ENCODE measurements at places on chromosomes 2 and 18.
A peak's percentile ranks its signal among the peaks of the same experiment; 100 is the strongest.

- no peak for DNase-seq
These were observed 6.5 kb downstream of the MFSD2B start for GRCh38 chr2:24016376-24016761.

- DNase-seq, result peak; percentile 1
These were observed 121.1 kb downstream of the ACOXL start for GRCh38 chr2:110853516-110853915.

GRCh38 chr2:148817210-148817708 is 57.8 kb upstream of the KIF5C start:
- DNase-seq, result no peak

DNA sequence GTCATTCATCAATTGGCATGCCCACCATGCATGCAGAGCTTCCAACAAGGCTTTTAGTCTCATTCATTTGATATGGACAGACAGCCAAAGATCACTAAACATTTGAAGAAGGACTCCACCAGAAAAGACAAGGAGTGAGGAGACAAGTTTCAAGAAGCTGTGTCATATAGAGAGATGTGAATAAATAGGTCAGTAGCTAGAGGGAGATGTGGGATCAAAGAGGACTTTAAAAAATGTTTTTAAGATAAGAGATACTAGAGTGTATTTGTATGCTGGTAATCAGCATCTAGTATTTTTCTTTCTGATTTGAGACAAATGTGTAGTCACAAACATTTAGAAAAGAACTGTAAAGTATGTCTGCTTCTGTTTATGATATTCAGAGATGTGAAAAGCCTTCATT is 48.5 kb downstream of the ANTXR1 start:
- DNase-seq, result no peak

DNA sequence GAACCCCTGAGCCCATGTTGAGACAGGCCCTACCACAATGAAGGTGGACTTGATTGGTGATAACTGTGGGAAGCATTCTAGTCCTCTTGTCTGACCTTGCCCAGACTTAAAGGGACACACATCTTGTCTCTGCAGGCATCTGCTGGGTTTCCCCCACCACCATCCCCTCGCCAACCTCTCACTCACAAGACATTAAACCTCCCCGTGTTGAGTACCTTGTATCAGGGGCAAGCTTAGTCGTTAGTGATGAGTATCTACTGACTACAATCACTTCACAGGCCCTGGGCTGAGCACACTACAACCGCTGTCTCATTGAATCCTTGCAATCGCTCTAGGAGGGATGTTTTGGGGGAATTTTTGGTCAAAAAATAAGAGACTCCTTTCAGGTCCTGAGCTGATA is 86.0 kb downstream of the ICOS start:
- DNase-seq, result no peak

DNA sequence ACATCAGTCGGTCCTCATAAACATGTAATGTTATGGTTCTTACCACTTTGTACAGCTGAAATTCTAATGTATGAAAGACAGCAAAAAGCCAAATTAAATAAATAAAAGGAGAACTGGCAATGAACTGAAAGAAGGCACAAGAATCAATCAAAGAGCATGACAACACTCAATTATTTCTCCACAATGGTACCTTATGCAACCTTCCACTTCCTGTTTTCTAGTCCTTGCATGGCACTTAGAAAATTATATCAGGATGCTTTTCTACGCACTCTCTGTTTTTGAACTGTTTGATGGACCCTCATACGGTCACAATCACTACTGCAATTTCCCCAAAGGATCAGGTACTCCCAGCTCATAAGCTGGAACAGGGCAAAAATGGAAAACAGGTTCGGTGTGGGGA is 81.6 kb downstream of the EPB41L3 start:
- no peak for DNase-seq

- DNase-seq, result no peak
These were observed 216.9 kb upstream of the TNP1 start for GRCh38 chr2:217076657-217077232.

DNA sequence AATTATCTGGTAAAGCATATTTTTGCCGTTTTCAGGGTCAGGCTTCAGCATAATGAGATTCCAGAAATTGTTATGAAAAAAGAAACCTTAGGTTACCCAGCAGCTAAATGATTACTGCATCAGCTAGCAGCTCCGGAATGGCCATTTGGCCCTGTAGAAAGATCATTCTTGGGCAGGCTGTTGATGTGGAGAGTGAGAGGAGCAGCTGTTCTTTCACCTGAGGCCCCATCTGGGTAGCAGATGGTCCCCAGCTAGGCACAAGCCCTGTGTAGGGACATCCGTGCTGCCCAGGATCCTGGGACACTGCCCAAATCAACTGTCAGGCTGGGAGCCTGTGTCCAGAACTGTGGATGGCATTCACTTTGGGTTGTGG is 61.8 kb downstream of the NEDD4L start:
- no peak for DNase-seq

- DNase-seq, result no peak
These were observed 4.3 kb upstream of the COL6A3 start for GRCh38 chr2:237418300-237418699.

GRCh38 chr2:236884569-236885175 is 201.0 kb upstream of the COPS8 start:
- no peak for DNase-seq

GRCh38 chr18:77222464-77222863 is 27.2 kb upstream of the GALR1 start:
- no peak for DNase-seq

DNA sequence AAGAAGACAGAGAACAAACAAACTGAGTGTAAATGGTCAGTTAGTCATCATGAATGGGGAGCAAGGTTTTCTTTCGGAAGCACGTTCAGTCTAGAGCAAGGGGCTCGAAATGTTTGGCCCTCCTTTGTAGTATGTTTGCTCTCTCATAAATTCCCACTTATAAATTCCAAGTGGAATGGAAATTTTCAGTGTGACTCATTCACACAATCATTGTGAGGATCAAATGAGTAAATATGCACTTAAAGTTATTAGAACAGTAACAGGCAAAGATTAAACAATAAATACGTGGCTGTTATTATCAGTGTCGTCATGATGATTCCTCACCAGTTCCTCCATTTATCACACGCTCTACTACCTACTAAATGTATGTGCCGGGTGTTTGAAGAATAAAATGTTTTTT is 10.5 kb downstream of the CNGA3 start:
- DNase-seq, result no peak

- DNase-seq, result peak; percentile 75
These were observed 1.2 kb upstream of the AFTPH start for GRCh38 chr2:64522843-64523428.

DNA sequence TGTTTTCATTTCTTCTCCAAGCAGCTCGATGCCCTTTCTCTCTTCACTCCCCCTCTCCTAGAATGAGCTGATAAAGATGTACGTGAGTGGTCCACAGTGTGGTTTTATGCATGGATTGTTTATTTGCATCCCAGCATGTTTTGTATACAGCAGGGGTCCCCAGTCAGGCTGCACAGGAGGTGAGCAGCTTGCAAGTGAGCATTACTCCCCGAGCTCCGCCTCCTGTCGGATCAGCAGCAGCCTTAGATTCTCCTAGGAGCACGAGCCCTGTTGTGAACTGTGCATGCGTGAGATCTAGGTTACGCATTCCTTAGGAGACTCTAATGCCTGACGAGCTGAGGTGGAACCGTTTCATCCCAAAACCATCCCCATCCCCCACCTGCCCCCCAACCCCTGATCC is 262.6 kb downstream of the AGAP1 start:
- DNase-seq, result no peak

DNA sequence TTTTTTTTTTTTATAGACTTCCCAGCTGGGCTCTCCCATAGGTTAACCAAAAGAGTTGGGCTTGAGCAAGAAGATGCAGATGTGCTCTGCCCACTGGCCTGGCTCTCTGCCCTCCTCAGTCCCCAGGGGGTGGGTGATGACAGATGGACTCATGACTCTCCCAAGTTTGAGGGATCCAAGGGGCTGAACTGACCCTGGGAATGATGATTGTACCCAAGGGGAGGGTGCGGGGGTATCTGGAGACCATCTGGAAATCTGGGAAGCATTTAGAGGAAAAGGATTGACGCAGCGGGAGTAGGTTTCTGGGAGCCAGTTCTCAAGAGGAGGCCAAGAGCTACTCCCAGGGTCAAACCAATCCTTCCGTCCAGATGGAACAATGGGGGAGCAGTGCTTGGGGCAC is 330.8 kb downstream of the CYP26B1 start:
- no peak for DNase-seq

GRCh38 chr2:193690572-193690971 is 1495.8 kb upstream of the TMEFF2 start:
- no peak for DNase-seq

DNA sequence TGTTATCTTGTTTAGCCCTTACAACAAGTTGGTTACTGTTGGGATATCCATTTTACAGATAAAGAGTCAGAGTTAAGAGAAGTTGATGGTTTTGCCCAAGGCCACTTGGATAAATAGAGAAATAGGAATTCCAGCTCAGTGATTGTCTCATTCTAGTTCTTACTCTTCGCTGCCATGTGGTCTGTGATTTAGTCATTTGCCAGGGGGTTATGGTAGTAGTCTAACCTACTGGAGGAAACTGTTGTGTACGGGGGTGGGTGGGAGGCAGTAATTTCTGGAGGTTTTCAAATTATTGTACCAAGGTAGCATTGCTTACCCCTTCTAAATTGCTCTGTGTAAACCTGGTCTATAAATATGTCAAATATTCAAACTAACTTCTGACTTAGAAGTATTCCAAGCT is 110.4 kb downstream of the MAP2 start:
- no peak for DNase-seq

DNA sequence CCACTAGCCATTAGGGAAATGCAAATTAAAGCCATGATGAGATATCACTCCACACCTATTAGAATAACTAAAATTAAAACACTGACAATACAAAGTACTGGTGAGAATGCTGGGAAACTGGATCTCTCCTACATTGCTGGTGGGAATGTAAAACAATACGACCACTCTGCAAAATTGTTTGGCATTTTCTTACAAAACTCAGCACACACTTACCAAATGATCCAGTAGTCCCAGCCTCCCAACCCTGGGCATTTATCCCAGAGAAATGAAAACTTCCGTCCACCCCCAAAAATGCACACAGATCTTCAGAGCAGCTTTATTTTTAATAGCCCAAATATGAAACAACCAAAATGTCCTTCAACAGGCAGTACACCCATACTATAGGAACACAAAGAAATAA is 8.9 kb upstream of the TMSB10 start:
- no peak for DNase-seq

DNA sequence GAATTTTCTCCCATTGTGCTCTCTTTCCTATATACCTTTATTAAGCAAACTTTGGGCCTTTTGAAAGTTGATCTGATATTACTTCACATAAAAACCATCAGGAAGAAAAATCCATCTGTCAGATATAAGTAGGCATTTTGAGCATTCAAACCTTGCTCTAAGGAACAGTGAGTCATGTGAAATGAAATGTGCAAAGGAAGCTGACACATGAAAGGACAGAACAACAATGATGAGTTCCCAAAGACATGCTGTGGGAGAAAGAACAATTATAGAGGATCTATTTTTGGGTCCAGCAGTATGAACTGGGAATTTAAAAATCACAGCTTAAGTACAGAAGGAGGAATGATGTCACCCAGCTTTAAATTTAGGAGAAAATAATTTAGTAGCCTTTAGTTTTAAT is 18.1 kb downstream of the CALCRL start:
- DNase-seq, result no peak

GRCh38 chr18:69838620-69839411 is 108.9 kb downstream of the CD226 start:
- DNase-seq, result no peak

DNA sequence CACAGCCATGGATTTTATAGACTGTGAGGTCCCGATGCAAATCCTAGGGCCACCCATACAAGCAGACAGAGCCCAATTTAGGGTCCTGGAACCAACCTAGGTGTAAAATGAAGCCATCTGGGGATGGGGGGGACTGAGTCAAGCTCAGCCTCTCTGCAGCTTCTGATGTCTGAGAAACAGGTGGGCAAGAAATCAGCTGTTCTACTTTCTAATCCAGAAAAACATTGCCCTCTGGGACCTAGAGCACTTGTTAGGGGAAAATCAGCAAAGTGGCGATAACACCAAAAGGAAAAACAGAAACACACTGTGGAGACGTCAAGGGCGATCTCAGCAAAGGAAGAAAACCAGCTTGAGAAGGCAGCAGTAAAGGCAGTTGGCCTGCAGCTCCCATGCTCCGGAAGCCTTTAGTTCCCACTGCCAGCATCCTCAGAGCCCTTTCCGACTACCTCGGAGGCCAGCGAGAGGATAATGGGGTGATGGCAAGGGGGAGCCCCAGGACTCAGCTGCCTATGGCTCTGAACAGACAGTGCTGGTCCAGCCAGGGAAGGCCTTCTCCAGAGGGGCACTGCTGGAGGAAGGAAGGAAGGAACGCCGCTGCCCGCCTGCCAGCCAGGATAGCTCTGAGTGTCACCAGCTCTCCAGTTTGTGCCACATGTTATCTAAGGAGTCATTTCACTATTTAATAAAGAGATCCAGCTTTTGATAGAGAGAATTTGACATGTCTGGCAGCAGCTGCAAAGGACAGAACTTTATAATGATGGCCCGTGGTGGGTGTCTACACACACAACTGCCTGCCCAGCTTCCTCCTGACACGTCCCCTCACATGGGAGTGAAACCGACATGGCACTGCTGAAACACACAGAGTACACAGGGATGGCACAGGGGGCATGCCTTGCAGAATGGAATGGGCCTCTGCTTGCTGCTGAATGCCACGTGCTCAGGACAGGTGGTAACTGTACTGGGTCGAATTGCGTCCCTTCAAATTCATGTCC is 37.7 kb downstream of the HS1BP3 start:
- no peak for DNase-seq

DNA sequence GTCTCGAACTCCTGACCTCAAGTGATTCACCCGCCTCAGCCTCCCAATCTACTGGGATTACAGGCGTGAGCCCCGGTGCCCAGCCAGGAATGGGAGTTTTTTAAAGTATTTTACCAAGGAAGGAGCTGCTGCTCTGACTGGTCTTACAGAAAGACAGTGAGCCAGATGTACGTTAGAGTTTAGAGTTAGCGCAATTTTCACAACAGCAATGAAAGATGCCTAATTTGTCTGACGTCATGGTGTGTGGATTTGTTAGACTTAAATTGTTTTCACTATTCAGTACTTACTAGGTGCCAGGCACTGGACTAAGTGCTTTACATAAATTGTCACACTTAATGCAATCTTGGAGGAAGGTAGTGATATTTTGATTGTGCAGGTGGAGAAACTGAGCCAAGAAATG is 12.4 kb upstream of the RPL37A start:
- no peak for DNase-seq

GRCh38 chr2:29450596-29451222 is 335.5 kb downstream of the CLIP4 start:
- no peak for DNase-seq

DNA sequence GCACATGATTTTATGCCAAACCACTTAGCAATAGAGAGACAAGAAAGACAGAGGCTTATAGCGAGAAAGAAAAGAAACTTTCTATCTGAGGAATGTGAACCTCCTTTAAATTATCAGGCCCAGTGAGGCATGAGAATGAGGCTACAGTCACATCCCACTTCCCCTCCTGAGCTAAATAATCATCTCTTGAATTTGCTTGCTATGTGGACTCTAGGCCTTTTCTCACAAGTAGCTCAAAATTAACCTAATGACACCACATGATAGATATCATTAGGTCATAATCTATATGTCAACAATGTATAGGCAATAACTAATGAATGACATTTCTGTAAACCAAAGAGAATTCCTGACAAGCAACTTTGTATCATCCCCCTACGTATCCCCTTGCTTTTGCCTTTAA is 301.5 kb upstream of the MGAT5 start:
- DNase-seq, result no peak

GRCh38 chr2:219645631-219646527 is 18.4 kb downstream of the SLC4A3 start:
- DNase-seq, result peak; percentile 81
